Activated naive CD4-positive, alpha-beta T cell treated with anti-CD3 and anti-CD28 coated beads, Interleukin-2, amount 50 U/mL, for 16 hours (primary cell): ENCODE measurements at places on chromosomes 5 and 9.

- DNase-seq: no peak
Observed at GRCh38 chr9:34578241-34579103, 11.1 kb downstream of the CNTFR start.

GRCh38 chr5:14226992-14227391, 83.8 kb downstream of the TRIO start:
- DNase-seq: no peak

GRCh38 chr9:91694081-91694870, 255.8 kb downstream of the ROR2 start:
- DNase-seq: no peak

GRCh38 chr9:96450613-96451528, 902 bp downstream of the HABP4 start:
- DNase-seq: peak; percentile 35

GRCh38 chr5:39799242-39799641, 374.5 kb upstream of the DAB2 start:
- DNase-seq: no peak

GRCh38 chr9:115423646-115424045, 305.7 kb upstream of the TNC start:
- DNase-seq: no peak

DNA sequence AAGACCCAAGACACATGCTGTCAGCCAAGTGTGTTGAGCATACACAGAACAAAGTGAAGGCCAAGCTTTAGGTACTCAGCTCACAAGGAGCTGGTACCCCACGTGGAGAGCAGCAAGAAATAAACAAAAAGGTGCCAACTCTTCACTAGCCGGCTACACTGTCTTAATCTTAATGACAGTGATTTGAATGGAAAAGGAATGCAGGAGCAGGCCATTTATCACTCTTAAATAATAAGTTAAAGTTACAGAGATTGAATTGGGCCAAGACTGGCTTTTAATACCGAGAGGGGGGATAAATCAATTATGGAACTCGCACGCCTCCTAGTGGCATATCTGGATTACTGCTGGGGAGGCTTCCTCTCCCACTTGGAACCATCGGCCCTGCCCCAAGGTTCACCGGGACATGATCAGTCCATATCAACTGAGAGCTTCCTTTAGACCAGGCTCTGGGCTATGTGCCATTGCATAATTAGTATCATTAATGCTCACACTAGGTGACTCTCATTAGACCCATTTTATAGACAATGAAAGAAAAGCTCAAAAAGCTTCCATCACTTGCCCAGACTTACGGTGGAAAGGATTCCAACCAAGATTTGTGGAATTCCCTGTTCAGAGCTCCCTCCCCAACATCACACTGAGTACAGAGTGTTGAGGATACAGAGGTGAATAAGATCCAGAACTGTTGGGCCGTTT, 94.0 kb downstream of the ACTL7B start:
- no peak for DNase-seq

- DNase-seq: no peak
Observed at GRCh38 chr5:80686757-80687156, 32.0 kb upstream of the DHFR start.

DNA sequence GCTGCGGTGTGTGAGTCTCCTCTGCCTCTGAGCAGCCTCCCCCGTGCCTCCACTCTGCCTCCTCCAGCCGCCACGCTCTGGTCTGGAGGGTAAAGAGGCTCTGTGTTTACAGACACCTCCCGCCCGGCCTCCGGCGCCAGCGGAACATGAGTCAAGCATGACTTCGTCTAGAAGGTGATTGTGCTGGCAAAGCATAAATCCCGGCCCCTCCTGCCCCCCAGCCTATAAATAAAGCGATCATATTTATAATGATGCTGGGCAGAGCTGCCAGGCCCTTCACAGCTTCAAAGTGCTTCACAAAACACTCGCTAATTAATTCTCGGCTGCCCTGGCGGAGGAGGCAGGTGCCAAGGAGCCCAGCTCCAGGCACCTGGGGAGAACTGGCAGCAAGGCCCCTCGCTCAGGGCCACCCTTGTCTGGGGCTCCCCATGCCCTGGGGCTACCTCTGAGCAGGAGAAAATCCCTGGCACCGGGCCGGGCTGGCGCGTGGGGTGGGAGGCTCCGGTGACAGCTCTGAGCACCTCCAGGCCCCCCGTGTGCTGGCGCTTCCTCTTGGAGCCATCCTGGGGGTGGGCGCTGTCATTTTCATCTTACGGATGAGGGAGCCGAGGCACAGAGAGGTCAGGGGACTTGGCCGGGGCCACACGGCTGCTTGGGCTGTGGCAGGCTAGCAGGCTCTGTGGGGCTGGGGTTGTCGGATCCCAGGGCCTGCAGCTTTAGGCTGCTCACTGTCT, 87.8 kb downstream of the RXRA start:
- no peak for DNase-seq

DNA sequence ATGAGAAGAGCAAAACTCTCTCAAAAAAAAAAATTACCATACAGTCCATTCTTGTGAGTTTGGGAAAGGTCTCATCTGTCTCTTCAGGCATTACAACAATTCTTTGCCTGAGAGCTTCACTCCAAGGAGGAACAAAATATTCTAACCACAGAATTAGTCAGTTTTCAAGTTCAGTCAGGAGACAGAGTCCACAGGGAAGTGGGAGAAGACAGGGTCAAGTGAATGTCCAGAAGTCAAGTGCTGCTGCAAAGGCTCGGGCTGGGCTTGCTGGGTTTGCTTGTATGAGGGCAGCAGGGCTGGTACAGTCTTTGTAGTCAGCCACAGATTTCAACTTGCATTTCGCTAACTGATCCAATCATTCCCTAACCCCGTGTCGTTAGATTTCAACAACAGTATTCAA, 17.6 kb upstream of the HEXB start:
- DNase-seq: no peak

- no peak for DNase-seq
Observed at GRCh38 chr9:87714819-87715218, 11.1 kb upstream of the CTSL start.

GRCh38 chr5:60382716-60383115, 317.2 kb downstream of the DEPDC1B start:
- DNase-seq: no peak

GRCh38 chr5:4833104-4833738, 306.9 kb upstream of the ADAMTS16 start:
- DNase-seq: no peak

GRCh38 chr9:124197177-124198095, 60.3 kb upstream of the NEK6 start:
- no peak for DNase-seq

DNA sequence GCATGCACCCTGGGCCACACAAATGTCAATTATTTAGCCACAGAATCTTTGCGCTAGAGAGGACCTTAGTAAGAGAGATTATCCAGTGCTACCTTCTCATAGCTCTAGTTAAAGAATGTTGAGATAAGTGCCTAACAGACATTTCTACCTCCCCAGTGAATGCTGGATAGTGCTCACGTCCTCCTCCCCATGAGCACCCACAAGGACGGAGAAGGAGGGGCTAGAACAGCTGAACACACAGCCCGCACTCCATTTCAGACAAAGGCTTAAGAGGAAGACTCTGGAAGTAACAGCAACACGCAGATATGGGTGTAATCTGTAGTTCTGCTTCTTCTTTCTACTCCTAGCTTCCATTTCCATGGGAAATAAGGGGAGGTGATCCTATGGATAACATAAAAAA, 120.5 kb downstream of the FEM1C start:
- no peak for DNase-seq

- no peak for DNase-seq
Observed at GRCh38 chr5:1415059-1415425, 30.2 kb downstream of the SLC6A3 start.

DNA sequence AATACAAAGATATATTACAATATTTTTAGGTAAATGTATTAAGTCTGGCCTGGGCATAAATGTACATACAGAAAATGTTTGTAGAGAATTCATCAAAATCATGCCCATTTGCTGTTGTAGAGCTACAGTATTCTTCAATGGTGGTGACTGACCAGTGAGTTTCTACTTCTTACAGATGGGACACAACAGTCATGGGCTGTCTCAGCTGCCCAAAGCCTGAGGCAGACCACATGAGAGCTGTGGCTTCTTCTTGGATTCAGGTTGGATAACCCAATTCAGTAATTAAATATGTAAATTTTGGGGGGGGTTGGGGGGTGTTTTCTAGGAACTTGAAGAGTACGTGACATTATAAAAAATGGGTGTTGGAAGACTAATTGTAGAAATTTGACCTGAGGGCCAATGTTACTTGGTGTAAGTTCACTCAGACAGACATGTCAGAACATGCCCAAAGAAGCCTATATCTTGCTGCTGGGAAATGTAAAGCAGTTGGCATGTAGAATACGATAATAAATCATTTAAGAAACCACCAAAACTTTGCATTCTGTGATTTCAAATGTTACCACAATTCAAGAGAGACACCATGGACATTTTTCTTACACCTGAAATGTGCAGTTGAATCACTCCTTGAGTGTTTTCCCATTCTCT, 17.9 kb downstream of the STARD4 start:
- no peak for DNase-seq

DNA sequence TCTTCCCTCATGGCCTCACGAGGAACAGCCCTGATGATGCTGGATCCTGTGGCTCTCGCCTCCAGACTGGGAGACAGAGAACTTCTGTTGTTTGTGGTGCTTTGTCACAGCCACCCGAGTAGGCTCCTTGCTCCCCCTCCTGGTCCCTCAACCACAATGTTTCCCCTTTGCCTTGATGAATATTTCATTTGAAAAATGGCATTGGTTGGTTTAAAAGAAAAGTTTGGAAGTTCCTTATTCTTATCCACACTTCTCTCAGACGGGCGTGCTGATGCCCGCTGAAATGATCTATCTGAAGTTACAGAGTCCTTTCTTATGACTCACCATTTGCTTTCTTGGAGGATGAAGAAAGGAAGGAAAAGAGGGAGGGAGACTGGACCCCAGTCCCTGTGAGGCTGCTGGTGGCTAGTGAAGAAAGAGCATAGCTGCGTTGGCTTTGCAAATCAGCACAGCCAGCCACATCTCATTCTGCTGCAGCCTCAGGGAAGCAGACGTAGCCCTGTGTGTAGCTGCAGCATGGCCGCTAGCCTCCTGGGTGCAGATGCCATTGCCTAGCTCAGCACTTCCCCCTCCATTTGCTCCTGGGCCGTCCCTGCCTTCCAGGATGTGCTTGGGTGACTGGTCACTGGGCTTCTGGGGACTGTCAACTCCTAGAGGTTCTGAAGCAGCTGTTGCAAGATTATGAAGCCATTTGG, 185.9 kb downstream of the ERCC6L2 start:
- DNase-seq: peak; percentile 56

- no peak for DNase-seq
Observed at GRCh38 chr9:19913151-19913550, 124.3 kb upstream of the SLC24A2 start.

DNA sequence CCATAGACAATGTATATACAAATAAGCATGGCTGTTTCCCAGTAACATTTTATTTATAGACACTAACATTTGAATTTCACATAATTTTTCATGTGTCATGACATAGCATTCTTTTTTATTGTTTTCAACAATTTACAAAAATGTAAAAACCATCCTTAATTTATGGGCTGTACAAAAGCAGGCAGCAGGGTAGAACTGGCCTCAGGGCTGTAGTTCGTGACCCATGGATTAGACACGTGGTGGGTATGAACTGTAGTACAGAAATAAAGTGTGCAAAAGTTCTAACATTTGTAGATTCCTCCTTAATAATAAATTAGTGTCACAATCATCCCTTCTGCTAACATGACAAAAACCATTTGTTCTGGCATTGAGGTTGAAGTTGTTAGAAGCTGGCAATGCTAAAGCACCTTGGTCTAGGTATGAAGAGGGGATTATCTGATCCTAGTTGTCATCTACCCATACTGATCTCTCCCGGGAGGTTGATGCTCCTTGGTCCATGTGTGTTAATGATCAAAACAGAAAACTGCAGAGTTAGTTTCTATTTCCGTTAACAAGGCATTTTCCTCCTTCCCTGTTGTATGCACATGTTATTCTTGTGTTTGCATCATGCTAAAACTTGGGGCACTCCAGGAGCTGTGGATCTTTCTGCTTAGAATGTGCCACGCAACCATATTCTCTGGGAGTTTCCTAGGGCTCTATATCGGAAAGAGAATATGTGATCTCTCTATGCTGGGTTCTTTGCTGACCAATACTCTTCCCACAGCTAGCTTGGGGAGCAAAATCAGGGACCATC, 917.6 kb downstream of the TLE1 start:
- DNase-seq: no peak

- no peak for DNase-seq
Observed at GRCh38 chr5:138514021-138514420, 29.0 kb downstream of the ETF1 start.

GRCh38 chr9:123871781-123872180, 58.1 kb downstream of the DENND1A start:
- no peak for DNase-seq

- DNase-seq: no peak
Observed at GRCh38 chr5:14442536-14442935, 139.1 kb upstream of the OTULINL start.

DNA sequence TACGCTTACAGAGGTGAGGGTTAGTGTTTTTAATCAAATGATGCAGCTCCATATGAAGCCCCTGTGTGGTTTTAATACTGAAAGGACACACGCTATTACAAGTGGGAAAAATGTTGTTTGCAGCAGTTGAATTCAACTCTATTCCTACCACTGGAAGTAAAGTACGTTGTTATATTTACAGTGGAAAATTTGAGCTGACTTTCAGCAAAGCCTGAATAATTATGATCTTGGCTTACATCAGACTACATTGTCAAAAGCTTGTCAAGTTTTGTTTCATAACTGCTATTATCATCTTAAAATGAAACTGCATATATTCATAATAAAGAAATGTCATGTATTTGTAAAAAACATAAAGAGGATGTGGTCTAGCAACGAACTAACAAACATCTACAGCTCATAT, 818.5 kb downstream of the SEMA5A start:
- no peak for DNase-seq

GRCh38 chr9:133162861-133163503, 732 bp downstream of the GBGT1 start:
- DNase-seq: no peak

GRCh38 chr9:6052293-6052919, 37.0 kb upstream of the RANBP6 start:
- DNase-seq: no peak

GRCh38 chr5:131883984-131884383, 61.5 kb downstream of the MEIKIN start:
- no peak for DNase-seq

- no peak for DNase-seq
Observed at GRCh38 chr5:147095740-147096139, 139.1 kb upstream of the STK32A start.

- peak; percentile 69 for DNase-seq
Observed at GRCh38 chr9:128026255-128026772, 40.8 kb downstream of the NAIF1 start.

DNA sequence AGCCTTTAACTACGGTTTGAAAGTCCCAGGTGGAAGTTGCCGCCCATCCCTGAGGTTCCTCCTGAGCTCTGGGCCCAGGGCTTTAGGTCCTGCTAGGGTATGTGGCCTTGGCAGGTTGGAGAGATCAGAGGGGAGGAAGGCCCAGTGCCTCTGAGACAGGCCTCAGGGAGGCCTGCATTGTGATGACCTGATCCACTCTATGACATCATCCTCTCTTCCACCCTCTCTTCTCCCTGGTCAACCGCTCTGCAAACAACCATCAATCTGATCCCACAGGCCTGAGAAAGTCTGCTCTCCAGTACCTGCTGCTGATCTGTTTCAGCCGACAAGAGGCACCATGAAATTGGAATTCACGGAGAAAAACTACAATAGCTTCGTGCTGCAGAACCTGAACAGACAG, at the start of gene CCIN:
CCIN (plus strand) TSS at position 223 of the 400 bp plus-strand sequence; CDS start at position 338, 115 bp downstream.
- DNase-seq: no peak
